Stimulated activated CD4-positive, alpha-beta T cell treated with anti-CD3 and anti-CD28 coated beads, Interleukin-12 subunit alpha, Interleukin-12 subunit beta, amount 100 ng/mL, for 24 hours (primary cell): ENCODE measurements at places on chromosomes 3 and 15.

DNA sequence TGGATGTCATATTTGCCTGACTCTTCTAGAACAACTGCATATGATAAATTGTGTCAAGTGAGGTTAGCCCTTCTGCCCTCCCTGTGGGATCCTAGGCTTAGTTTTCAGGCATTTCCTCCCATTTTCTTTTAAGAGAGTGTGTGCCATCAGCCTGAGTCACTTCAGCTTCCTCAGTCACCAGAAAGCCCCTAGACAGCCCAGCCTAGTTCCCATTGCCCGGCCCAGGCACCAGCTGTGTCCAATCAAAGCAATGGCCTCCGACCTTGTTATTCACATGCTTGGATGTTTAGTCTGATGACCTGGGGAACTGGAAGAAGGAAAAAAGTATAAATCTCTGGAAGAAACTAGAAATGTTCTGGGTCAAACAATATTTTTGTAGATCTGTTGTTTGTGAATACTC, 221.9 kb upstream of the LRIG1 start:
- no peak for DNase-seq

DNA sequence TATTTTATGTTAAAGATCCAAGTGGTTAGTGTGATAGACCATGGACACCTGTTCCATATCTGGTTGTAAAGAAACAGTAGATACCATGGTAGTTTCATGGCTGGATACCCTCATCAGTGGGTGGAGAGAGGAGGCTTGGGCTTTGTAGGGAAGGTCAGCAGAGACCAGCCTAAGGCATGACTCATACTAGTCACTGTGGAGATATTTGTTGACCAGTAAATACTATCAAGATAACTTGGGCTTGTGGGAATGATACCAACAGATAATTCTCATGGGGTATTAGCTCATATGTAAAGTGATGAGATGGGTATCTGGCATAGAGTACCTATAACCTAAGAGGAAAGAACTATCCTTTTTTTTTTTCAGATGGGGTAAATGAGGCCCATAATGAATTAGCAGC, 354.5 kb downstream of the CACNA2D3 start:
- DNase-seq: no peak

- no peak for DNase-seq
These were observed 44.8 kb downstream of the HCN4 start for GRCh38 chr15:73323956-73324355.

GRCh38 chr15:25882466-25882865, 19.3 kb upstream of the ATP10A start:
- no peak for DNase-seq

DNA sequence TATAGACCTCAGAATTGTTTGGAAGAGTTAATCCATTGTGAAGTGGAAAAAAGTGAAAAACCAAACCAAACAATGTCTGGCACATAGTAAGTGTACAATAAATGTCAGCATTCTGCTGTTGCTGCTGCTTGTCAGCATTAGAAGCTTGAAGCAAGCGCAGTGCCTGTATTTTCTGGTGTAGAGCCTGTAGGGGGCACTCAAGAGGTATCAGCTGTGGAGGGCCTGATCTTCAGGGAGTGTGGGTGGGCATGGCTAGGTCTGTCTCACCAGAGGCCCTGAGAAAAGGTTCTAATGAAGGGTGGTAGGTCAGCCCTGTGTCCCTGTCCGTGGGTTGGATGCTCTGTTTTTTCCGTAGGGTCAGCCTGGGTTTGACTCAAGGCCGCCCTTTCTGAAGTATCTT, 3.6 kb downstream of the ADAMTSL3 start:
- no peak for DNase-seq

DNA sequence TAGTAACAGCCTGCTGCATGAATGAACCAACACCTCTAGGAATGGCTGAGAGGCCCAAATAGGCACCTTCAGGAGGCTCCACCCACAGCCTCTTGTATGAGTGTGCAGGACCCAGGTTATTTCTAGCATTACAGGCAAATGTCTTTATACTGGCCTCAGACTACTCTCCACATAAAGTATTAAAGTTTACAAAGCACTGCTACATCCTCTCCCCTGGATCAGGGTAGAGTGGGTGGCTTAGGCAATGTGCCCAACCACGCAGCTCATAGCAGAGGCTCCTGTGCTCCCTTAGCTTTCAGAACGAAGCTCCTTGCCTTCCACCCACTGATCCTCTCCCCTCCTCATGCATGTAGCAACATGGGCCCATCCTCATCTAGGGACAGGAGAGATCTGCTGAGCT, 16.3 kb downstream of the TMEM43 start:
- no peak for DNase-seq

DNA sequence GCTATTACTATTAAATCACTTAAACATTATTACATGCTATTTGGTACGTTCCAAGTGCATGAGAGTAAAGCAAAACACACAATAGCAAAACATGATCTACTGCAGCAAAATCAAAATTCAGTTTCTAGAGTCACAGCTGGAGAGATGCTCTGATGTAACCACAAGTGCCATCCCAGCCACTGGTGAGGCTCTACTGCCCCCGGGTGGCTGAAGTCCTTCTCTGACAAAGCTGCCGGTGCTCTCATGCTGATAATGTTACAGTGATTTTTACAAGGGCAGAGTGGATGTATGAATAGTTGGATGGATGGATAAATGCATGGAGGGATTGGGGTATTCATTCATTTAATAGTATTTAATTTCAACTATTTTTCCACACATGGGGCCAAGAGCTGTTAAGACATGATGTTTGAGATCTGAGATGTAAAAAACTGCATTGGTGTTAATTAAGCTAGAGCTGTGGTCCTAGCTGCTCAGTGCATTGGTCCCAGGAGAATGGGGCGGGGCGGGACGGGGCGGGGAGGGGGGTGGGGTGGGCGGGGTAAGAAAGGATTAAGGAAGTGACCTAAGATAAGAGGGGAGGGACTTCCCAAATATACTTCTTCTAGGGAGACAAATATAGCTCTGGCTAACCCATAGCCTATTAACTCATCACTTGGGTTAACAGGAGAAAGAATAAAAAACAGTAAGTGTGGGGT, 5.3 kb upstream of the SPESP1 start:
- DNase-seq: peak; percentile 22

- no peak for DNase-seq
These were observed 52.4 kb downstream of the TNIK start for GRCh38 chr3:171407759-171408158.

DNA sequence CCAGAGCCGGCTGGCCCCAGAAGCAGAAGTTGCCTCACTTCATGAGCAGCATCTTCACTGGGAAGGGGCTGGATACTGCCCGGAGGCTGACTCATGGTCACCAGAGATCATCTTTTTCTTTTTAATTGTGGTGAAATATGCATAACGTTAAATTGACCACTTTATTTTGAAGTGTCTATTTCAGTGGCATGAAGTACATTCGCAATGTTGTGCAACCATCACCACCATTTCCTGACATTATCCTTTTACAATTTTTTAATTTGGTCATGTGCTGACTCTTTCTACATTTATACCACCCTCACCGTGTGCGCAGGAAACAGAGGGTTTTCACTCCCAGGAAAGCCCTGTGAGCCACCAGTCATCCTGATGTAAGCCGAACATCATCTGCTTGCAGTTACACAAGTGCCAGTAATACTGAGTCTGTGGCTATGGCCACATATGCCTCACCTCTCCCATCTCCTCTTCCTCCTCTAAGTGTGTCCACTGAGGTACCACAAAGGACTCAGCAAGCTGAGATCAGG, 51.6 kb upstream of the ABHD17C start:
- no peak for DNase-seq

- no peak for DNase-seq
These were observed 74.7 kb downstream of the MAGI1 start for GRCh38 chr3:65963787-65964677.

DNA sequence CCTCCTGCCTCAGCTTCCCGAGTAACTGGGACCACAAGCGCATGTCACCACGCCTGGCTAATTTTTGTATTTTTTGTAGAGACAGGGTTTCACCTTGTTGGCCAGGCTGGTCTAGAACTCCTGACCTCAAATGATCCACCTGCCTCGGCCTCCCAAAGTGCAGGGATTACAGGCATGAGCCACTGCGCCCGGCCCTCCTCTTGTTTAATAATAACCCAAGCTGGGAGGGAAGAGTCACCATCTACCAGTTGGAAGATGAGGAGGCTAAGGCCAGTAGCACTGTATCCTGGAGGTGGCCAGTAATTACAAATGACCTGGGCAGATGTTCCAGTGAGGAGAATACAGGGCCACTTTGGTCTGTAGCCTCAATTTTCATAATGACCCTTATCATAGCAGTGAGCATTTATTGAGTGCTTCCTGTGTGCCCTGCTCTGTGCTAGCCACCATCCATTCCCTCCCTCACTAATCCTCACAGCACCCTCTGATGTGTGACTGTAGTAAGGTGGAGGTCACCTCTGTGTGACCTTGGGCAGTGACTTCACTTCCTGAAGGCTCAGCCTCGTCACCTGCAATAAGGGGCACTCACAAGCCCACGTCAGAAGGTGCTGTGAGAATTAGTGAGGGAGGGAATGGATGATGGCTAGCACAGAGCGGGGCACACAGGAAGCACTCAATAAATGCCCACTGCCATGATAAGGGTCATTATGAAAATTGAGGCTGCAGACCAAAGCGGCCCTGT, 64.2 kb downstream of the ABTB1 start:
- DNase-seq: no peak

DNA sequence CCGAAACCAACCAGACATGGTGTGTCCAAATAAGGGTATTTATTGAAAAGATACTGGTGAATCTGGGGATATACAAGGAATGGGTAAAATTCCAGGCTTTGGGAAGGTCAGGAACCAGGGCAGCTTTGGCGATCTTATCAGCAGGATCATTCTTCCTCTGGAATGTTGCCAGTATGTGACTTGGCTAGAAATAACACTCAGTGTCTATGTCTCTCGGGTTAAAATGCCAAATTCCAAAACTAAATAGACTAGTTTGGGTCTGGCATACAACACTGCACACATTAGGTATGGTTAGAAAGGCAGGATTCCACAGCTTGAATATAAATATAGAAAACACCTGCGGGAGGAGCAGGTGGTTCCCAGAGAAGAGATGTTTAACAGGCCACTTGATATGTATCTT, 220.2 kb upstream of the CD96 start:
- no peak for DNase-seq

DNA sequence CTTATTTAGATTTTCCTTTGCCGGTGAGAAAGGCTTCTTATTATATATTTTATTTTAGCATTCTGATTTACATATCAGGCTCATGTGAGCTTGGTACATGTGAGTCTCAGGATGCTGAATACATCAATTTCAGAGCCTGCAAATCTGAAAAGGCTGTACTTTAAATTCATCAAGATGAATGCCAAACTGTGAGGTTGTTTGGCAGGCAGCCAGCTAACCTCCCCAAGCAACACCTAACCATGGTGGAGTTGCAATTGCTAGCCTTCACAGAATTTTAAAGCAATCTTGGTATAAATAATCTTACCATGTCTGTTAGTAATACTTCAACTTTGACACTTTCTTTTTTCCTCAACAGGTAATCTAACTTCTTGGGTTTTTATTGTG, 252.5 kb downstream of the CDIN1 start:
- DNase-seq: no peak

DNA sequence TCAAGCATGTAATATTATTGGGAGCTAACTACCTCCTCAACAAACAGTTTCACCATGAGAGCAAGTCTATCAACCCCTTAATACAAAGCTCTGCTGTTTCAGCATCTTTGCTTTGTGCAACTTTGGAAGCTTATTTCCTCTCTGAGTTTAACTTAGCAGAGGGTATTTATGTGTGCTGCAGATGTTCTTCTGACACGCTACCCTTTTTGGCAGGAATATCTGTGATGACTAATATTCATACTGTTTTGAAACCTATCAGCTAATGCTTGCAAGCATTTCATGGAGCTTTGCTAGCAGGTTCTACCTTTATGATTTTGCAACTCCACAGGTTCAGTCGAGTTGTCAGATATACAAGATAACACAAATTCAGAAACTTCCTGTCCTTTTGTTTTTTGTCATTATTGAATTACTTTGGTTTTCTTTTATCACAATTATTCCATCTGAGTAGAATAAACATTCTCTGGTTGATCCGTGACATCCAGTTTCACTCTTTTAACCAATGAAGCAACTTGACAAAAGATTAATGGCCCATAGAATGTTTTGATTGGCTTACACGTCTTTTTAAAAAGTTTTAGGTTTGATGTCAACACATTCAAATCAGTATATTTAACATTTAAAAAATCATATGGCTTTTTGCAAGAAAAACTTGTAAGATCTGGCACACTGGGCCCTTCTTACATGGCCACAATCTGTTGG, 1.7 kb upstream of the SLC9A9 start:
- no peak for DNase-seq

DNA sequence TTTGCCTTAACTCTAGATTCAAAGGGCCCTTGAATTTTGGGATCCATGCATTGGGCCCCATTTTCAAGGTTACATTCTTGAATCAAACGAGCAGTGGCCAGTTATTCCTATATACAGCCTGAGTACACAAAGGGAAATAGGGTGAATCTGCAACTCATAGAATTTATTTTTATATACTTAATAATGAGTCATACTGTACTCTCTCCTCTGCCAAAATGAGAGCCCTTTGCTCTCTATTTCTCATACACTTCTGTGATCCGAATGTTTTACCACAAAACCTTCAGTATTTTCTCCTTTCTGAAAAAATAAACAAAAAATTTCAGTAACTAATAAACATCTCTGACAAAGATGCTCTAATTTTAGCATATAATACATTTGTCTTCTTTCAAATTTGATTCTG, 116.7 kb downstream of the SERPINI1 start:
- DNase-seq: no peak

DNA sequence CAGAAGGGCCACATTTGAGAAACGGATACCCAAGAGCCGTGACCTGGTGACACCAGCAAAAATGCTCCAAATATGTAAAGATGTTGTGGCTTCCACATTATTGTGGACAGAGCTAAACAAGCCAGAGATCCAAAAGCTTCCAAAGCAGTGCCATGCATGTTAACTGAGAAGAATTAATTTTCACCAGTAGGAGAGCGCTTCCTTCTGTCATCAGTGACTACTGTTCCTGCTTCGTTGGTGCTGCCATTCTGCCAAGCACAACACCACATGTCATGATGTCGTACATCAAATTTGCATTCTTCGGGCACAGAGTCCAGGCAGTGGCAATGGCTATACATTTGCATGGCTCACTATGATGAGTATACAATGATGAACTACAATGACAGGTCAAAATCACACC, 19.1 kb upstream of the CHST2 start:
- no peak for DNase-seq

DNA sequence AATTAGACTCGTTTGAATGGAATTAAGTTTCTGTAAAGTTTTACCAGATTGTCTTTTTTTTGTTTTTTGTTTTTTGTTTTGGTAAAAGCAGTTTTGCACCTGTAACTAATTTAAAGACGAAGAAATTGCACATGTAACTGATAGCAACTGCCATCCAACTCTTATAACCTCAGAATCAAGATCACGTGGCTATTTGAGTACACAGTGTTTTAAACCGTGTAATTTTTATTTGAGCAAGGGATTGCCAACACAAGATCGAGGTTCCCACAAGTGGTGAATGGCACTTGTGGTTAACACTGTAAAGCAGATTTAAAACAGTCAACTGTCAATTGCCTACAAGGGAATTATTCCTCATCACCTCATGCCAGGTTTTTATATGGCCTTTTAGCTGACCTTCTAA, 67.3 kb downstream of the PPARG start:
- DNase-seq: no peak

GRCh38 chr15:67506775-67507747, 13.9 kb upstream of the C15orf61 start:
- DNase-seq: no peak

GRCh38 chr3:128950223-128950938, 43.5 kb downstream of the CFAP92 start:
- DNase-seq: no peak

- DNase-seq: no peak
These were observed 13.4 kb upstream of the DGKG start for GRCh38 chr3:186375443-186375842.
